NCI-H1092 (cell line): ENCODE measurements at places on chromosomes 1 and 21.

- no peak for DNase-seq
These were observed 42.9 kb downstream of the COL18A1 start for GRCh38 chr21:45447821-45448220.

DNA sequence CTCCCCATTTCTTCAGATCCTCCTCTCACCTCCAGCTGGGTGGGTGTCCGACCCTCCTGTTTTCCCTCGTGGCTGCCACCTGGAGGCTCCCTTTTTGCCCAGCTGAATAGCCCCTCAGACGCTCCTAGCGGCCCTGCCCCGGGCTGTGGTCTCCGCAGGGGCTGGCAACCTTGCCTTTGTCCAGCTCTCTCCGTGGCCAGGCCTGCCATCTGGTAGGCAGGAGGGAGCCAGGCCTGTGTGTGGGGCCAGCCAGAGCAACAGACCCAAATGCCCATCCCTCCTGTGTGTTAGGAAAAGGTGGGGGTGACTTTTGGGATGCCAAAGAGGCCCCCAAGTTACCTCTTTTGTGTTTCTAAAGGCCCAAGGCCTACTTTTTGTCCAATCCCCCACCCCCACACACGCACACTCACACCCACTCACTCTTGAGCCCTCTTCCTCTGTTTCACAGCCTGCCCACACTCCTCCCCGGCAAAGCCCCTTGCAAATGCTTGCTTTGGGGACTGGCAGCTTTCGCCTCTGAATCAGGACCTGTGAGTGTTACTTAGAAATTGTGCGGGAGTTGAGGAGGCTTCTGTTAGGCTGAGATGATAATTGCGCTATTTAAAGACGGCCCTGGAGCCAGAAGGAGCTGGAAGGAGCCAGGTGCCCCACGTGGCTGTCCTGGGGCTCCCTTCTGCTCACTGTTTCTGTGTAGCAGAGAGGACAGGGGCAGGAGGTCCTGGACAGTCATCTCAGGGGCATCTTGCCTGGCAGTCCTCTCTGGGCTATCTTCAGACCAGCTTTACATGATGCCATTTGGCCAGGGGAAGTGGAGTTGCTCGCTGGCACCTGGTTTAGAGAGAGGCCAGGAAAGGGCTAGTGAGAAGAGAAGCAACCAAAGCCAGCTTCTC lies 9.1 kb downstream of the PPFIA4 start:
- no peak for DNase-seq

- DNase-seq: no peak
These were observed 15.0 kb downstream of the CNTN2 start for GRCh38 chr1:205057808-205058575.

DNA sequence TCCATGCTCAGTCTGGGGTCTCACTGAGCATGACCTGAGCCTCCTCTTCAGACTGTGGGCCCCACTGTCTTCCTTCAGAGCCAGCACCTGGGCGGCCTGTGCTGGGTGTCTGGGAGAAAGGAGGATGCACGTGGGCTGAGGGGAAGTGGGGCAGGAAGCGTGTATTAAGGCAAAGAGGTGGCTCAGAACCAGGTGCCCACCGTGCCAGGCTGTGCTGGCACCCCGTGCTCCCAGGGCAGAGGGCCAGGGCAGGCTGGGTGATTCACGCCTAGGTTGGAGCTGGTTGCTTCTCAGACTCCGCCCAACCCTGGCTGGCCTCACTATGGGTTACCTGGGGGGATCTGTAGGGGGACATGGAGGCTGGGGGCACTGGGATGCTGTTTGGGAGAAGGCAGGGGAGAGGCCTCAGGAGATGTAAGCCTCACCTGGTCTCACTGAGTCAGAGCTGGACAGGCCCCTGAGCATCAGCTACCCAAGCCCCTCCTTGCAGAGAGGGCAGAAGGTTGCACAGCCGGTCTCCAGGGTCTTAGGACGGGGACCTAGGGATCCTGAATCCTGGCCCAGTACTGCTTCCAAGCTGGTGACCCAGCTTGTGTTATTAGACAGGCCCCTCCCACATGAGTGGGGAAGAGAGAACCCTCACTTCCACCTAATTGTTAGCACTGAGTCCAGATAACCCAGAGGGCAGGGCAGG lies 18.6 kb upstream of the PADI1 start:
- no peak for DNase-seq

DNA sequence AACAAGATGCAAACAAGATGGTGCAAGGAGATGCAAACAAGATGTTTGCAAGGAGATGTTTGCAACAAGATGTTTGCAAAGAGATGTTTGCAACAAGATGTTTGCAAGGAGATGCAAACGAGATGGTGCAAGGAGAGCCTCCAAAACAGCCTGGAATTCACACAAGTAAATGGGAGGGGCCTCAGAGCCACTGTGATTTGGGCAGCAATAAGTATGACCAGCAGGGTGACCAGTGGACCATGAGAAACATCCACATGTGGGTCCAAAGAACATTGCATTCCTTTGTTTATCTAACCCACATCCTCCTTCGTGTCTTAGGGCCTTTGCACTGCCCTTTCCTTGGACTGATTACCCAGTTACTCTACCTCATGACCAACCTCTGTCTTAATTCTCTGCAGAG lies 162.9 kb downstream of the PLPP3 start:
- DNase-seq: no peak

DNA sequence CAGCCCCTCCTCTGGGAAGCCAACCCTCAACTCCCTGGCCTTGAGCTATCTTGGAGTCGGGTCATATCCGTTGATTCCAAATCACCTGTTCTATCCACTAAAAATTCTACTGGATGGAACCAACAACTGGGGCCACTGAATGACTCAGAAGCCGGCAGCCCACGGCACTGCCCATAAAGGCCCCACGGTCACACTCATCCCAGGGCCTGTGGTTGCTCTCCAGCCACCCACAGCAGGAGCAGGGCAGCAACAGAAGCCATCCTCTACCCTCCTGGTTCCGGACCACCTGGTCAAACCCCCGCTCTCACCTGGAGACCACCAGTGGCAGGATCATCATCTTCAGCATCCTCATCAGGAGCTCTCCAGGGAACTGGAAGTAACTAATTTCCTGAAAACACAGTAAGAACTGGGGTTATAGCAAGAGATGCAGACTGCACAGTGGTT lies 8.4 kb downstream of the SLC1A7 start:
- no peak for DNase-seq

- no peak for DNase-seq
These were observed 29.5 kb downstream of the LPGAT1 start for GRCh38 chr1:211800925-211801607.

GRCh38 chr1:22048351-22049192 lies 3.9 kb upstream of the CDC42 start:
- no peak for DNase-seq

- DNase-seq: no peak
These were observed 2.1 kb upstream of the FCRLB start for GRCh38 chr1:161719325-161719611.
